Stimulated activated CD4-positive, alpha-beta T cell treated with anti-CD3 and anti-CD28 coated beads, Interleukin-2, amount 100 ng/mL, for 24 hours (primary cell): ENCODE measurements at places on chromosomes 16 and 17.

GRCh38 chr17:58242171-58242784 lies 3.9 kb downstream of the LPO start:
- no peak for DNase-seq

DNA sequence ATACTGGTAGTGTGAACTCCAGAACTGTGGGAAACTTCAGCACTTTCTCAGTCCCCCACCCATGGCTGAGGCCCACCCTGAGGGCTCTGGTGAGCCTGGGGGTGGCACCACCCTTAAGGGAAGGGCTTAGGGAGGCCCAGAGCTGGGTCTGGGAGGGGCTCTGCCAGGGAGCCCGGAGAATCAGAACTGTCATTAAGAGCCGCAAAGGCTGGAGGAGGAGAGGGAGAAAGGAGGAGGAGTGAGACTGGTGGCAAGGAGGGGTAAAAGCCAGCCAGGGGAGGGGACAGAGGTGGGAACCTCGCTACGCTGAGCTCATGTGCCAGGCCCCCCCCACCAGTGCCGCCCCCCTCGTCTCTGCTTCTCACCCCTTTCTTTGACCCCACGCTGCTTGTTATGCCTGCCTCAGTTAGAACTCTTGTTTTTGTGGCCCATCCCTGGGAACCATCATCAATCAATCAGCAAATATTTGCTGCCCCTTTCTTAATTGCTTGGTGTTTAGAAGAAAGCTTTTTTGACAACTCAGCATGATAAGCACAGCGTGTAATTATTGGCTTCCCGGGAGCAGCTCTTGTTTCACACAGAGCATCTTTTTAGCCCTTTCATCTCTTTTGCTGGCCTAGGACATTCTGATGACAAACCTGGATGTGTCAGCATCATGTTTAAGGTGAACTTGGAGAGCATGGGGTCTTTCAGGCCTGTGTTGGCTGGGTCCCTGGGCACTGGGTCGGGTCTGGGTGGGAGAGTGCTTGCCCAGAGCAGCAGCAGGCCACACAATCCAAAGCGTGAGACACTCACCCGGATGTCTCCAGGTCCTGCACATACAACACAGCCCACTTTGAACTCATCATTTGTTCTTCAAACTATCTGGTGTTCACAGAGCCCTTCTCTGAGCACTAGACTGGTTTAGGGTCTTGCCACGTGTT lies 77.7 kb downstream of the NETO2 start:
- DNase-seq, result no peak

GRCh38 chr16:72066747-72067146 lies 3.7 kb downstream of the HPR start:
- DNase-seq, result no peak

DNA sequence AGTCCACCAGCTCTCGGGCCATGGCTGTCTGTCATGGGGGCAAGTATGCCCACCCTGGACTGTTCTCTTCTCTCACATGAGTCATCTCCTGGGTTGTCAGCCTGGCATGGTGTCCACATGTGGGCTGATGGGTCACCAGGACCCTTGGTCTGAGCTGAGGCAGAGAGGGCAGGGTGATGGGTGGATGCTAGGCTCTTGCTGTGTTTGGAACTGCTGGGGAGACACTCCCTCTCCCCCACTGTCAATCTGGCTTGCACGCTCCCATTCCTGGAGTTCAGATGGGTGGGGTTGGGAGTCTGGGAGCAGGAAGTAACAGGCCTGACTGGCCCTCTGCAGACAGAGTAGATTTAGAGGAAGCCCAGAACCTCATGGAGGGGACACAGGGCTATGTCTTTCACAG lies 28.9 kb downstream of the KSR1 start:
- no peak for DNase-seq

- DNase-seq, result no peak
These were observed 13.1 kb downstream of the BCAR1 start for GRCh38 chr16:75238132-75238852.

- no peak for DNase-seq
These were observed 75.1 kb downstream of the METRNL start for GRCh38 chr17:83154311-83155127.

- DNase-seq, result no peak
These were observed 15.6 kb downstream of the B4GALNT2 start for GRCh38 chr17:49148171-49148570.

DNA sequence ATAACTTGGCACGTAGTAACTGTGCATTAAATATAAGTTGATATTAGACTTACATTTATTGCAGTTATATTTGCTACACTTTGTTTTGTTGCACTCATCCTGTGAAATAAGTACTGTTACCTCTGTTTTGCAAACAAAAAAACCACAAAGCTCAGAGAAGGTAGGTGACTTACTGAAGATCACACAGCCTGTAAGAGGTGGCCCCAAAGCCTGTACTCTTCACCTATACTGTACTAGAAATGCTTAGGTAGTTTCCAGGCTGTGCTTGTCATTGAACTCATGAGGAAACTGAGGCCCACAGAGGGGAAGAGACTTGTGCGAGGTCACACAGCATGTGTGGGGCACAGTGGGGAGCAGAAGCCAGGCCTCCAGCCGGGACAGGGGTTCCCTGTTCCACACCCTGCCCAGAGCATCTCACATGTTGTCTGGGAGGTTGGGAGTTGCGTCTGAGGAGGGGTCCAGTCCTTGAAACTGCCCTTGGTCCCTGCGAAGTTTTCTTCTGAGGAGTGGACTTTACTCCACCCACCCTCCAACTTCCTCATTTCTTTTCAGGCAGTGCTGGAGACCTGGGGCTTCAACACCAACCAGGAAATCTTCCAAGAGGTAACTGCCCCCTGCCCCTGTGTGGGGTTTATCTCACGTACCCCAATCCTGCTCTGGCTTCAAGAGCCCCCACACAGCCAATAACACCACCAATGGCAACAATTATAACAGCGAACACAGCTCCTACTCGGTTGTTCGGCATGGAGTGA lies 13.0 kb downstream of the CETP start:
- no peak for DNase-seq

GRCh38 chr16:339680-340079 lies 12.8 kb downstream of the AXIN1 start:
- DNase-seq, result no peak

DNA sequence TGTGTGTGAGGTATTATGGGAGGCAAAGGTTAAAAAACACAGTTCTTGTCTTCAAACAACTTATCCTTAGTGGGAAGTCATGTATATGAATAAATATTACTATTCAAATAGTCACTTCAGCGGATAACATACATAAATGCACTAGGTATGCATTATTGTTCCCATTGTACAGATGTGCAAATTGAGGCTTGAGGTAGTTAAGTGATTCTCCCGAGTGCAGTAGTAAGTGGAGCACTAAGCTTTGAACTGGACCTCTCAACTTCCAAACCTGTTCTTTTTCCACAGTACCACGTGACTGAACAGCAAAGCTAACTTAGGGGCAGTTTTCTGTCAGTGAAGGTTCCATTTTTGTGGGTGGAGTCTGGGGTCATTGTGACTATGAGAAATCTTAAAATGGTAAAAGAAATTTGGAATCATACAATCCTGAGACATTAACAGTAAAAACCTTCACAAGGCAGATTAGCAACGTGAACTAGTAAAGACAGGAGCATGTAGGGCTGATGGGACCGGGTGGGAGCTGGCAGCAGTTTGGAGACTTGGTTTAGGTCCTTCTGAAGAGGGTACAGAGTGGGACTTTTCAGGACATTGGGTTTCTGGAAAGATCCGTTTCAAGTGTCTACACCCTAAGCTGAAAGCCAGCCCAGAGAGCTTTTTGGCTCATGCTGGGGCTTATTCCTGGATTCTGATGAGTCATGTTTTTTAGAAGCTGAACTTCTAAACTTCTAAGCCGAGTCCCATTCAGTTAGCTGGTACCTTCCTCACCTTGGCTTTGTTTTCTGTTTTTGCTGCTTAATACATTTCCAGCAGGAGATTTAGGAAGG lies 204.9 kb downstream of the PRKCA start:
- no peak for DNase-seq

DNA sequence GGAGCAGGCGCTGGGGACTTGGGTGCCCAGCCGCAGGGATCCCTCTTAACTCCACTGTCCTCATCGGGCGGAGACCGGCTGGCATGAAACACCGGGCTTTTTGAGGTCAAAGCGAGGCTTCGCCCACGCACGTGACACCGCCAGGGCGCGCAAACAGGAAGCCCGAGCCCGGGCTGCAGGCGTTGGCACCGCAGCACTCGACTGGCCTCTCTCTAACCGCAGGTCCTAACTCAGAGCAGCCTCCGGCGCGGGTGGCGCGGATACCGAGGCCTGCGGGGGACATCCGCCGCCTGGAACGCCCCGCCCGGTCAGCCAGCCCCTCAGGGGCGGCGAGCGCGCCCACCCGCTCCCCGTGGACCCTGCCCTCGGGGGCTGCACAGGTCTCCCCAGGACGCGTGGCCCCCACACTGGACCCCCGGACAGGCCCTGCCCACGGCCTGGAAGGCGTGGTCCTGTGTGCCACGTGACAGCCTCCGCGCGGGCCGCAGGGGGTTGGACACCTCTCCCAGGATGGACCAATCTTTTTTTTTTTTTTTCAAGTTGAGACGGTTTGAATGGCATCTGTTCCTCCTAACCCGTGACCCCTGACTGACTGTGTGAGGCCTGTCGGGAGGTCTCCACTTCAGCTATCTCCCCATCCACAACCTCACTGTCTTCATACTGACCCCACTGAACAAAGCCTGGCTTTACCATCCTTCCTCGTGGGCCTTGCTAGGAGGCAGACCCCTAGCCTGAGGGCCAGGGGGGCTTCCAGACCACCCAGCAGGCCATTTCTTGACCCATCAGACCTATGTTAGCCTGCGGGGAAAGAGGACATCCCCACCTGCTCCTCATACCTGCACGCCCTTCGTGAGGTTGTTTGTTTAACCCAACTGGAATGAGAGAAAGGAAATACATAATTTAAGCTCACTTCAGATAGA lies 8.4 kb upstream of the SLC47A2 start:
- peak; percentile 63 for DNase-seq

- DNase-seq, result no peak
These were observed 5.2 kb upstream of the TSPOAP1 start for GRCh38 chr17:58333736-58334207.

GRCh38 chr16:29719063-29719462 lies 26.7 kb downstream of the C16orf54 start:
- DNase-seq, result no peak

DNA sequence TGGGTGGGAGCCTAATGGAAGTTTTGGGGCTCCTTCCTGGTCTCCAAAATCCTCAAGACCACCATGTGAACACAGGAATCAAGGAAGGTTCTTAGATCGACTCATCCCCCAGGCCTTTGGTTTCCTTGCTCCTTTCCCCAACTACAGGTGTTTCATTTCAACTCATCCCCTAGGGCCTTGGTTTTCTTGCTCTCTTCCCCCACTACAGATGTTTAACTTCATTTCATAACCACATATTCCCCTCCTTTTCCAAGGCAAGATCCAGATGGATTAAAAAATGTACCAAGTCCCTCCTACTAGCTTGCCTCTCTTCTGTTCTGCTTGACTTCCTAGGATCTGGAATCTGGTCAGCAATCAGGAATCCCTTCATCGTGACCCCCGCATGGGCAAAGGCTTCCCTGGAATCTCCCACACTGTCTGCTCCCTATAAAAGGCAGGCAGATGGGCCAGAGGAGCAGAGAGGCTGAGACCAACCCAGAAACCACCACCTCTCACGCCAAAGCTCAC lies at the start of gene CCL11:
Gene CCL11, plus strand, starts transcription at position 457 of the 507 bp plus-strand sequence. CDS start 67 bp downstream, outside the sequence.
- DNase-seq, result no peak

DNA sequence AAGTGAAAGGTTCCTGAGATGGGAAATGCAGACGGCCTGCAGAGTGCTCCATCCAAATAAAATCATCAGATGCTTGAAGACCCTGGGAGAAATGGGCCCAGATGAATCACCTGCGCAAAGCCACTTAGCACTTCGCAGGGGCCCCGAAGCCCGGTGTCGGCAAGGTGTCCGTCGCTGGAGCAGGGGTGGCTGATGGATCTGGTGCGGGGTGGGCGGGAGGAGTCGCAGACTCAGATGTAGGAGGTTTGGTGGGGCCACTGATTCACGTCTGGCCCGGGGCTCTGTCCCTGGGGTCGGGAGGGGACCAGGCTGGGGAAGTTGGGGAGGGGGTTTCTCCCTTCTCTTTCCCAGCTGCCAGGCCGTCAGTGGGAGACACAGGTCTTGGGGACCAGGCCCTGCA lies 21.6 kb upstream of the SSTR5 start:
- DNase-seq, result no peak

- no peak for DNase-seq
These were observed 55.2 kb downstream of the MSI2 start for GRCh38 chr17:57311281-57312216.
